ENCODE measurements at places on chromosomes 5 and 9.

DNA sequence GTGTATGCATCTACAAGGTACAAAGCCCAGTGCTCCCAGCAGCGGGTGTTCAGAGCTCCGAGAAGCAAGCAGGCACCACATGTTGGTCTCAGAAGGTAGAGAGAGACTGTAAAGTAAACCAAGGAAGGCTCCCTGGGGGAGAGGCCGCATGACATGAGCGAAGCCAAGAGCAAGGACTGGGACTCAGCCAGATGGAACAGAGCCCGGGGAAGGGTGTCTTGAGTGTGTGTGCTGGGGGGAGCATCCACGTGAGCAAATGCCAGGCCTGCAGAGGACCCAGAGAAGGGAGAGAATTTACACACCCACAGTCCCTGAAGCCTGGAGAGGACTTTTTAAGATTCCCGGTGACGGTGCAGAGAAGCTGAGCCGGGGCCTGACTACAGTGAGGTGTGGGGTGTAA is 15.2 kb upstream of the KCNIP1 start:
- no peak for DNase-seq

GRCh38 chr5:179769271-179769670 is 24.5 kb upstream of the LTC4S start:
- DNase-seq = no peak

DNA sequence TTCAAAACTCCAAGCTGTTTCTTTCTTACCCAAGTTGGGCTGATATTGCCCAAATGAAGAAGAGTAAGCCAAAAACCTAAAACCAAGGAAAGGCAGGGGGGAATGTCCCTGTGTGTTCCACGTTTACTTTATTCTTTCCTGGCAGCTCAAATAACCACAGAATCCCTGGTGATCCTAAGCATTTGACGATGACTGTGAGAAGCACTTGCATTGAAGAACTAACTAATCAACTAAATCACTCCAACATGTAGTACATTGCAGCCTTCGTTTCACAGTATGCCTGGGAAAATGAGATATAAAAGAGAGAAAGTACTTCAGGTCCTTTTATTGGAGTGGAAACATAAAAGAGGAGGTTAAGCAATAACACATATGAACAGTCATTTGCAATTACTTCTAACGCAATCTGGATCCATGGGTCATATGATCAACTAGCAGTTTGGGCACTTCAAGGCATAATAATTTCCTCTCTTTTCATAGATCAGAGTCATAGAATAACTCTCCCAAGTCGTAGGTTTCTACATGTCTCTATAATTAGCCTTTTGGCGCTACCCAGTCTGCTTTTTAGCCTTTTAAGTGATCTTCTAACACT is 338.4 kb downstream of the TMEM167A start:
- no peak for DNase-seq

DNA sequence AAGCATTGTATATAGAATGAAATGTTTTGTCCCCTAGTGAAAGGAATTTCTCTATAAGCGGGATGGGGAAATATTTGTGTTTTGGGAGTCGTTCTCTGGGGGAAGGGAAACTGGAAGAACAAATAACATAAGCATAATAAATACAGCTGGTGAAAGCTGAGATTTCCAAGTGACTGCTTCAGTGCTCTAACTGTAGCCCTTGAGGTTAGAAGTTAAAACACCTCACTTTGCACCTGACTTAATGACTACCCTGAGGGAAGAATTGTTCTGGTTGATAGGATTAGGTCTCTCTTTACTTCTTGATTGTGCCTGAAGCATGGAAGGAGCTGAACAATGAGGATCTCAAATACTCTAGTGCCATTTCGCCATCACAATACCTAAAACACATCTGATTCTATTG is 307.4 kb downstream of the MAN2A1 start:
- no peak for DNase-seq

GRCh38 chr5:78234804-78235203 is 59.7 kb downstream of the AP3B1 start:
- DNase-seq = no peak

GRCh38 chr5:38257308-38258041 is 884 bp upstream of the EGFLAM start:
- no peak for DNase-seq

GRCh38 chr5:53779541-53779981 is 219.1 kb downstream of the NDUFS4 start:
- no peak for DNase-seq

DNA sequence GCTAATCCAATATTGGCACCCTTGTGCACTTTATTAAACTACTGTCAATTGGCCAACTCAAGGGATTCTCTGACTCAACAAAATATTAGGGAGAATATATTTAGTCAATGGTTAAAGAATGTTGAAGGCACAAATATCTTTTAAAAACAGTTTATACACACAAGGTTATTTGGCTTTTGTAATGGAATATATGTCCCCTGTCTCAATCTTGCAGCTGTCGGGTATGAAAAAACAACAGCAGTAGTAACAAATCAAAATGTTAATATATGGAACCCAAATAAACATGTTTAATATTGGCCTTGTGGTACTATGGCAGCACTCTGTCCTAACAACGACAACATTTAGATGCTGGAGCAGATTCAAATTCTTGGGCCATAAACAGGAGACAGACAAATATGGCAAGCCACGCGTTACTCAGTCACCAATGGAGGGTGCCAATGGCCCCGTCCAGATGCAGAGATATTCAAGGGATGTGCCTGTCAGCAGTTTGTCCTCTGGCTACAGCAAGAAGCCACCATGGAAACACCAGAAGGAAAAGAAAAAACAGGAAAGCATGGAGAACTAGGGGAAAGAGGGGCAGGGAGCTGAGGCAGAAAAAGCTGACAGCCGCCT is 342.0 kb downstream of the NDUFS4 start:
- DNase-seq = no peak

DNA sequence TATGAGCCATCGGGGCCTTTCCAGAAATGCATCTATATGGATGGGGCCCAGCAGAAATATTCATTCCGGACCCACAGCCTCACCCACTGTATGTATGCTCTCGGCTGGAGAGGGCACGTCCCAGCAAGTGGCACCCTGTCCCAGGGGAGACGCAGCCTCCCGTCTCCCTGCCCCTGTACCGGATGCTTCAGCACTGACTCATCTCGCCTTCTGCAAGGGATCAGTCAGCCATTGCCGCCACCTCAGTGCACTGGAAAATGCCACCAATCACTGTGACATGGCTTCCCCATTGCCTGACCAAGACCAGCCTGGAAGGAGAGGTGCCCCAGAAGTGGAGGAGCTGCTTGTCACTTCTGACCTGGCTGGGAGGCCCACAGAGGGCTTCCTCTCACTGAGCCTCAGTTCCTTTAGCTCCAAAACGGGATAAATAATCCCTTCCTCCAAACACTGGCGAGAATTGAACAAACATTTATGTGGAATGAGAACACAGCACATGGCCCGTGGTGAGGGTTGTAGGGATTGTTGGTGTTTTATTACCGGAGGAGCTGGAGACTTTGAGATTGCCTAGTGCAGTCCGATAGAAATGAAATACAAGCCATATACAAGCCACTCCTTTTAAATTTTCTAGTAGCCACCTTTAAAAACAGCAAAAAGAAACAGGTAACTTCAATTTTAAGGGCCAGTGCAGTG is 43.9 kb upstream of the ORM1 start:
- DNase-seq = no peak

GRCh38 chr9:114366334-114367128 is 21.3 kb downstream of the AKNA start:
- DNase-seq = no peak

- no peak for DNase-seq
Observed at GRCh38 chr9:34405719-34406118, 29.0 kb upstream of the MYORG start.

GRCh38 chr5:145101246-145101645 is 733.9 kb downstream of the PRELID2 start:
- DNase-seq = no peak

DNA sequence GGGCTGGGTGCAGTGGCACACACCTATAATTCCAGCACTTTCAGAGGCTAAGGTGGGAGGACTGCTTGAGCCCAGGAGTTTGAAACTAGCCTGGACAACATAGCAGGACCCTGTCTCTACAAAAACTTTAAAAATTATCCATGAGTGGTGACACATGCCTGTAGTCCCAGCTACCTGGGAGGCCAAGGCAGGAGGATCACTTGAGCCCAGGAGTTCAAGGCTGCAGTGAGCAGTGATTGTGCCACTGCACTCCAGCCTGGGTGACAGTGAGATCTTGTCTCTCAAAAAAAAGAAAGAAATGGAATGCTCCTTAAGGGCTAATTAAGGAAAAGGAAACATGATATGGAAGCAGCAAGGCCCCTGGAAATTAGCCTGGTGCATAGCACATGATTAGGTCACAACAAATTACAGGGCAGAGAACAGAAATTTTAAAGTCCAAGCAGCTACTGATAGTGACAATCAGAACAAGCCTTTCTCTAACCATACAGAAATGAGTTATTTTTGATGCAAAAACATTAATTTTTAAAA is 19.5 kb downstream of the ANKH start:
- no peak for DNase-seq

- DNase-seq = no peak
Observed at GRCh38 chr5:77892061-77893010, 116.2 kb upstream of the TBCA start.

GRCh38 chr5:173919443-173919842 is 31.3 kb downstream of the CPEB4 start:
- DNase-seq = no peak

DNA sequence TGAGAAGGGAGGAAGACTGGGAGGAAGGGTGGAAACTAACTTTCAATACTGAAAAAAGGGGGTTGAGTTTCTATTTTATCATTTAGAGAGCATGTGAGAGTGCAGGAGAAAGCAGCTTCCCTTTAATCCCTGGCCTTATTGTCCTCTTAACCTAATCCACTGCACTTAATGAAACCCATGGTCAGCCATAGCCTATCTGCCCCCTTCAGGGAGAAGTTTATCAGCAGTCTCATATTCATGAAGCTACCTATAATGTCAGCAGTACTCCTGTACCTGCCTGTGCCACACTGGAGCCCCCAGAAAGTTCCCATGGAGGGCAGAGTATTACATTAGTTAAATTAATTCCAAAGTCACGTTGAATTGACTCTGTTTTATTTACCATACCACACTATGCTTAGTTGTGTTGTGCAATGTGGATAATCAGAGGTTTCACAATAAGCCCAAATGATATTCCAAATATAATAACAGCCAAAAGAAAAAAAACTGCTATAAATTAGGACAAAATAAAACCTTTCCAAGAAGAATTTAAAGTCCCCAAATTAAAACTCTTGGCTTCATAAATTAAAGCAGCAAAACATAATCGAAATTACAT is 62.9 kb downstream of the MUSK start:
- DNase-seq = no peak

DNA sequence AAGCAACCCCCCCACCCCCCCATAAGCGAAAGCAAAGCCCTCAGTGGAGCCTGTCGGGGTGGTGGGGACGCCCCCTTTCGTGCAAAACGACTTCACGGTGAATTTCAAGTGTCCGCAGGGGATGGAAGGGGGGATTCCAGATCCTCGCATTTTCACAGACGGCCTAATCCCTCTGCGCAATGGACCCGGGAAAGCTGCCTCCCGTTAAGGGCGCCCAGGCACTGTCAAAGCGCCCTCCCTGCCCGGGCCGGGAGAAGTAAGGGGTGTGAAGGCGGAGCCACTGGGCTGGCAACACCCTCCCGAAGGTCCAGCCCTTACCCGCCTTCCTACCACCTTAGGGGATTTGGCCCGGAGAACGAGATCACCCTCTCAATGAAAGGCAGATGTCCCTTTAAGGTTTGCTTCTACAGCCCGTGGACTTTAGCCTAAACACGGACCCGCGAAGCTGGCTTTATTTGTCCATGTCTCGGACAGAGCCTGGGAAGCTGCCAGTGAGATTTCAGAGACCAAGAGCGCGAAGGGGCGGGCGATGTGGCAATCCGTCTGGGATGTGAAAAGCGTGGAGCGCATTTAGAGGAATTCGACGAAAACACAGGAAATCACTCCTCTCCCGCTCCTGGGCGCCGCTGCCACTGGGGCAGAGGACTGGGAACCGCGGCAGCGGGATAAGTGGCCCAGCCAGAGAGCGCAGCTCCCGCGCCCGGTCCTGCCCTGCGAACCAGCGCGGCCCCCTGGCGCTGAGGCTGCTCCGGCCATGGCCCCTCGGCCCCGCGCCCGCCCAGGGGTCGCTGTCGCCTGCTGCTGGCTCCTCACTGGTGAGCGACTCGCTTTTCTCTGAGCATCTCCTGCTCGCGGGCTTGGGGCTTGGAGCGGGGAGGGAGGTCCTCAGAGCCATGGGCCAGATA is at the start of the genes ITGA1 and PELO:
Gene ITGA1, plus strand, starts transcription at position 317 of the 905 bp plus-strand sequence. Its CDS starts 438 bp downstream, at position 755.
Gene PELO, plus strand, starts transcription at position 317 of the 905 bp plus-strand sequence. CDS start 12,479 bp downstream, outside the sequence.
- no peak for DNase-seq

GRCh38 chr9:77826621-77827020 is 178.5 kb upstream of the GNA14 start:
- no peak for DNase-seq

DNA sequence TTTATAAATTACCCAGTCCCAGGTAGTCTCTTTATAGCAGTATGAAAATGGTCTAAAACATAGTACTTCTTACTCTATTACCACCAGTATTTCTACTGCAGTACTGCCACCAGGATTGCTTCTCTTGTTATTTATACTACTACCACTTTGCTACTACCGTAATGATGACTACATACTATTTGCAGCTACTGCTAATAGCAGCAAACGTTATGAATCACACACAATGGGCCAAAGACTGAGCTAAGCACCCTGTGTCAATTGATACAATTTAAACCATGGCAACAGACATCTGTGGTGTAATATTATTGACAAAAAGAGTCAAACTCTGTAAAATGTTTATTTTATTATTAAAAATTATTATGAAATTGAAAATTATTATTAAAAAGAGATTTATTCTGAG is 15.3 kb upstream of the KIF12 start:
- DNase-seq = no peak

GRCh38 chr9:92769286-92769685 is 4.7 kb upstream of the BICD2 start:
- DNase-seq = no peak

DNA sequence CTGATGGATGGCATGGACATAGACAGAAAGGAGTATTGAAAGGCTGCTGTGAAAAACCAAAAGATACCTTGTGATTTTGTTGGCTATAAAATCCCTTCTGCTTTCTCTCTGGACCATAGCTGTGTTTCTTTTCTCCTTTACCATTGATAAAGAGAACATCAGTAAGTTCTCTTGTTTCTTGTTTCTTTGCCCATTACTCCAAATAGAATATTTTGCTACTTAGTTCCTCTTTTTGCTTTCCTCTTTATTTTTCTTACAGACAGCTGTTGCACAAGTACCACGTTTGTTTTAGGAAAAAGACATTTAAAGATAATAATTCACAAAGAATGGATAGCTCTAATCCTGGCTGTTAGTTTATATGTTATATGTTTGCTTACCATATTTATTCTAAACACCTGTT is 1129.2 kb downstream of the DTWD2 start:
- no peak for DNase-seq

- no peak for DNase-seq
Observed at GRCh38 chr5:121913418-121913817, 48.4 kb upstream of the SRFBP1 start.
